Dermis microvascular lymphatic vessel endothelial cell (primary cell): ENCODE measurements at places on chromosomes 11 and 22. TPM values are rescaled to one million over a fixed set of nuclear protein-coding genes. Genes with fewer than 3 reads are reported as not detected.
A peak's percentile ranks its signal among the peaks of the same experiment; 100 is the strongest.

DNA sequence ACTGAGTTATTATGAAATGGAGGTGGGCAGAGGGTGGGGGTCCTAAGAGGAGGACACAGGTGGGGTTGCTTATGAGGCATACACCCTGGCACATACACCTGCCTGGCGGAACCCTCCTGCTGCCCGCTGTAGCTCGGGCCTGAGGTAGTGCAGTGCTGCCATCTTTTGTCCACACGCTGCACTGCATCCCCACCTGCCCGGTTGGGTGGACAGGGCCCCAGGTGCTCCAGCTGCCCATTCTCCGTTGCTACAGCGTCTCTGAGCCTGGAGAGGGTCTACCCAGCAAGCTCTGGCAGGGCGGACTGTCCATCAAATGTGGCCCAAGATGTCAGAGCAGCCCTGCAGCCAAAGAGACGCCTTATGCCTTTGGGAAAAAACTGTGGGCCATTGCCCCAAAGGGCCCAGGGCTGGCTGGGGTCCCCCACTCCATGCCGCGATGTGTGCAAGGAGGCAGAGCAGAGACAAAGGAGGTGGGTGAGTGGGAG is 131.2 kb downstream of the BUD13 start:
- DNase-seq = peak; percentile 49

- no peak for DNase-seq
Measured at GRCh38 chr22:40187389-40187788, 9.7 kb downstream of the TNRC6B start.

DNA sequence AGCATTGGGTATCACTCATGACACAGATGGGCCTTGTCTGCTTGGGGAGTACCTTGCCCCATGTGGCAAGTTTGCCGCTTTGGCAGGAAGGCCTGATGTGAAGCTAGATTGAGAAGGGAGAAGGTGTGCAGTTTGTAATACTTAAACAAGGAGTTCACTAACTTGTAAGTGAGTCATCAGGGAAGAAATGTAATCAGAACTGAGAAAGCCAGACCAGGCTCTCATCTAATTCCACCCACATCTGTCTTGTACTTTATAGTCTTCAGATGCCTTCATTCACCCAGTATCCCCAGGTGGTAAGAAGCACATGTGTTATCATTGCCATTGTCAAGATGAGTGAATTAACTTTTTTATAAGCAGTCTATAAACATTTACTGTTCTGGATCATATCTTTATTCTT is 116.0 kb upstream of the DDI1 start:
- DNase-seq = no peak

GRCh38 chr11:86257446-86257845 is 12.9 kb downstream of the EED start:
- no peak for DNase-seq

BATF2 gene
- total RNA-seq = 0.39 and 0.63 TPM in 2 replicates

MMP13 gene
- not detected in 2 replicates for total RNA-seq

TSPAN32 gene
- total RNA-seq = not detected in 2 replicates
